Type B pancreatic cell (in vitro differentiated cells): ENCODE measurements at places on chromosomes 5 and 9. TPM values are rescaled to one million over a fixed set of nuclear protein-coding genes. Genes with fewer than 3 reads are reported as not detected.

GDNF gene
- total RNA-seq = 0.98 and 5.7 TPM in 2 replicates

DNA sequence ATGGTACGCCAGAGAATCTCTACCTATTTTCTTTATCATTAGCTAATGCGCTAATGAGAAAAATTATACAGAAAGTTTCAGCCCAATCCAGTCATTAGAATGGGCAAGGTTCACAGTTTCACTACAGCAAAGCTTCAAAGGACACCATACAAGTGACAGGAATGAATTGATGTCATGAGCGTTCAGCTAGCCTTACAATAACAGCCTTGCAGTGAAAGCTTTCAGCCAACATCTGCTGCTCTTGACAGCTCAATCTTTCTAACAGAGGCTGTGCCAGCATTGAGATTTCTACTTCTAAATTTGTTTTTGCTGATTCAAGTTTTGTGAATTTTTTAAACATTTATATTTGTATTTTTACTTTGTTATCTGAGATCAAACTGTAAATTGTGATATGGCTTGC is 302.4 kb upstream of the FAM174A start:
- DNase-seq = no peak
- H3K27me3 ChIP-seq = peaks cover 2% of the 10 kb centered on the region
- no peak overlapping the region for H3K4me3 ChIP-seq
- H3K36me3 ChIP-seq = no peaks in the 10 kb centered on the region
- H3K4me1 ChIP-seq = no peaks in the 10 kb centered on the region

DNA sequence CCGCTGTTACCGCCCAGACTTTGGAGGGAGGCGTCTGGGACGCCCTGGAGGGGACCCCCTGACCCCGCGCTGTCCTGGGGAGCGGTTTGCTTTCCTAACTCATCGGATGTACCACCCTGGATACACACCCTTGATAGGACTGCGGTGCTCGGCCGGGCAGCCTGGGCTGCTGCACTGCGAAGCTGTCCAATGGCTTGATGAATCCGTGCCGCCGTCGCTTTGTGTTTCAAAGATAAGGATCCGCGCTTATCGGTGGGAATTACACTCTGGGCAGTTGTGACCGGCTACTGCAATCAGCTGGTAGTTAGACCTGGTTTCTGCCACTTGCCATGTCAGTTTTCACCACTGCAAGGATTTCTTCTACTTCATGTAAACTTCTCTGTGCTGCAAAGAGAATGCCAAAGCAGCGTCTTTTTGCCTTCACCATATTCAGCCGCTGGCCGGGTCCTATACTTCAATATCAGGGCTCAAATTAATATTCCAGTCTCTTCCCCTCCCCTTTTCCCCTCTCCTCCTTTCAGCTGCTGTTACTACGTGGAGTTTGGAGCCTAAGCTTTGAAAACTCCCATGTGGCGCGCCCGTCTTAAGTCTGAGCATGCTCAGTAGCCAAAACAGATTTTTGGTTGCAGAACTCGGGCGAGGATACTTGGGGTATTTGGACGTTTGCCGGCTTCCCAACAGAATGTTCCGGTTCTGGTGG is 727 bp downstream of the SMAD5 start:
- DNase-seq = no peak
- peak overlapping the region; percentile 99 for H3K4me3 ChIP-seq

- no peak for DNase-seq
- H3K27me3 ChIP-seq = no peaks in the 10 kb centered on the region
- H3K36me3 ChIP-seq = no peaks in the 10 kb centered on the region
- H3K4me3 ChIP-seq = no peak overlapping the region
Observed at GRCh38 chr5:100430268-100431195, 104.6 kb upstream of the FAM174A start.

GRCh38 chr5:111530298-111530740 is 18.0 kb upstream of the STARD4 start:
- H3K27me3 ChIP-seq = peaks cover 3% of the 10 kb centered on the region
- no peak overlapping the region for H3K4me3 ChIP-seq
- DNase-seq = no peak
- no peak overlapping the region for H3K27ac ChIP-seq
- H3K36me3 ChIP-seq = no peaks in the 10 kb centered on the region

GRCh38 chr5:176959051-176959450 is 47.5 kb downstream of the UIMC1 start:
- no peak overlapping the region for H3K4me3 ChIP-seq
- no peak for DNase-seq
- peaks cover 5% of the 10 kb centered on the region for H3K4me1 ChIP-seq
- no peaks in the 10 kb centered on the region for H3K27me3 ChIP-seq
- peaks cover 9% of the 10 kb centered on the region for H3K36me3 ChIP-seq

FAM221B gene
- 1.1 TPM in 1 of 2 replicates, not detected in the other for total RNA-seq

GRCh38 chr5:66597183-66597757 is 1.1 kb downstream of the MAST4 start:
- peak overlapping the region; percentile 30 for H3K27ac ChIP-seq
- peaks cover 75% of the 10 kb centered on the region for H3K27me3 ChIP-seq
- H3K4me1 ChIP-seq = peaks cover 18% of the 10 kb centered on the region
- H3K4me3 ChIP-seq = peak overlapping the region; percentile 94
- no peaks in the 10 kb centered on the region for H3K36me3 ChIP-seq

- H3K27me3 ChIP-seq = no peaks in the 10 kb centered on the region
- peaks cover 26% of the 10 kb centered on the region for H3K4me1 ChIP-seq
- peaks cover 24% of the 10 kb centered on the region for H3K36me3 ChIP-seq
- no peak for DNase-seq
- H3K4me3 ChIP-seq = peak overlapping the region; percentile 99
Observed at GRCh38 chr9:86352440-86353077, 1.7 kb downstream of the TUT7 start.

SLC4A9 gene
- 0.17 TPM in 1 of 2 replicates, not detected in the other for total RNA-seq

SHISAL2B gene
- total RNA-seq = 0.63 TPM in 1 of 2 replicates, not detected in the other

FYB1 gene
- 0.24 and 0.33 TPM in 2 replicates for total RNA-seq

DNA sequence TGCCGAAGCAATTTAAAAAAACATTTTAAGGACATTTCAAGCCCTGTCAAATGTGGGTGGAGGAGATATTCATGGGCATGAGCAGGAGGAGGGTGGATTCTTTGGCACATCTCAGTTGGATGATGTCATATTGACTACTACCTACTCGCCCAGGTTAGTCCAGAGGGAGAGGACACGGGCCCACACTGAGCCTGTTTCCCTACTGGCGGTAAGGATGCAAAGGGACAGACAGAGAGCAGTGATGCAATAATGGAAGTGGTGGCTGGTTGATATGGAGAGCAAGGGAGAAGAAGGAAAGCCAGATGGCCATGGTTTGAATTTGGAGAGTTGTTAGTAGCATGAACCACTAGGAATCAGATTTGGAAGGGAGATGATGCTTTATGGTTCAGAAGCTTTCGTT is 34.1 kb upstream of the PDE8B start:
- H3K27me3 ChIP-seq = peaks cover 30% of the 10 kb centered on the region
- no peaks in the 10 kb centered on the region for H3K4me1 ChIP-seq
- no peak overlapping the region for H3K4me3 ChIP-seq
- no peaks in the 10 kb centered on the region for H3K36me3 ChIP-seq

DNA sequence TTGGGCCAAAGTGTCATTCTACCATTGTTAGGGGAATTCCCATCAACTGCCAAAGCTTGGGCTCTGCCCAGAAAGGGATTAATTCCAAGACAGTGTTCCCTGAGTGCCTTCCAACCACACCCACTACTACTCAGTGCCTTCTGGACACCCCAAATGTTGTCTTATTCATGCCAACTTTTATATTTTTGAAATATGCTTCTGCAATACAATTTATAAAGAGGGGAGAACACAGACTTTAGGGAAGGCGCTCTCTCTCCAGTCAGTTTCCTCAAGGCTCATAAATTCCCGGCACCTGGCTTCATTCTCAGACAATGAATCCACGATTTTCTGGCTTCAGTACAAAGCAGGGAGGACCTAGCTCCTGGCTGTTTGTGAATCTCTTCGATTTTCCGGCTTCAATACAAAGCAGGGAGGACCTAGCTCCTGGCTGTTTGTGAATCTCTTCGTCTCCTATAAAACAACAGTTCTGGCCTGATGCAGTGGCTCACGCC is 120.1 kb upstream of the MYO10 start:
- no peaks in the 10 kb centered on the region for H3K36me3 ChIP-seq
- peaks cover 10% of the 10 kb centered on the region for H3K4me1 ChIP-seq
- no peak overlapping the region for H3K27ac ChIP-seq
- no peaks in the 10 kb centered on the region for H3K27me3 ChIP-seq
- DNase-seq = no peak

- no peak overlapping the region for H3K27ac ChIP-seq
- H3K4me1 ChIP-seq = peaks cover 22% of the 10 kb centered on the region
- H3K36me3 ChIP-seq = no peaks in the 10 kb centered on the region
- DNase-seq = no peak
- peak overlapping the region; percentile 95 for H3K4me3 ChIP-seq
Observed at GRCh38 chr5:129906177-129906887, 2.1 kb downstream of the CHSY3 start.

DNA sequence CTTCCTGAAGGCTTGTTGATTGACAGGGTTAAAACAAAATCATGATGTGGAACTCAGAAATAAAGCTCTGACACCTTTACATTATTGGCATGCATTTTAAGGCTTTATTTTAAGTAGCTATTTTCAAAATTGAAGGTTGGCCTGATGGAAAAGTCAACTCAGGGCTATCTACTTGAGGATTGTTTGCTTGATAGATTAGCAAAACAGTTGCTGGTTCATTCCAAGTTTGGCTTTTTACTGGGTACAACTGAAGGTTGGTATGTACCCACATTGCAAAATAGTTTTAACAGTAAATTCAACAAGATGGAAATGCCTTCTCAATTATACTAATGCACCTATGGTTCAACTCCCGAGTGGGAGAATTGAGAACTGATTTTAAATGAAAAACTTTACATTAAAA is 161.8 kb upstream of the ELL2 start:
- H3K4me1 ChIP-seq = no peaks in the 10 kb centered on the region
- H3K36me3 ChIP-seq = no peaks in the 10 kb centered on the region
- H3K27ac ChIP-seq = no peak overlapping the region
- no peaks in the 10 kb centered on the region for H3K27me3 ChIP-seq
- no peak for DNase-seq
